Islet precursor cell (in vitro differentiated cells): ENCODE measurements at places on chromosomes 1 and 21.

DNA sequence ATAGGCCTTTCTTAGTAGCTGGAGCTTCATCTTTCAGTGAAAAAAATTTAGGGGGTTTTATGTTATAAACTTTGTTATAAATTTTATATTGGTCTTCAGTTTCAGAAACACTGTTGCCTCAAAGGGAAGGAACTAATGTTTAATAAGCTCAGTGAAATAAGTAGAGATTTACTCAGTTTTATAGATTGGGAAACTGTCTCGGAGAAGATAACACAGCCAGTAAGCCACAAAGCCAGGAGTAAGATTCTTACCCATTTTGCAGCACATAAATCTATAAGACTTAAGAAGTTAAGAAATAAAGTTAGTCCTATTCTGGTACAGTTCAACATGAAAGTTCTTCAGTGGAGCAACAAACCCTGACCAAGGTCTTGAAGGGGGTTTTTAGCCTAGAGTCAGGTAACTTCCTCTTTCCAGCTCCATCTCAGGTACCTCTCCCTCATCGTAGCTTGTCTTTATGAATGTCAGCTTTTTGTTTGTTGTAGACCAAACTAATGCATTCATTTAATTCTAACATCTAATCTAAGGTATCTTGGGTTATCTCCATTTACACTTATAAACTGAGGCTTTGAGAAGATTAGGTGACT, 3.3 kb downstream of the KPNA6 start:
- no peak for DNase-seq

DNA sequence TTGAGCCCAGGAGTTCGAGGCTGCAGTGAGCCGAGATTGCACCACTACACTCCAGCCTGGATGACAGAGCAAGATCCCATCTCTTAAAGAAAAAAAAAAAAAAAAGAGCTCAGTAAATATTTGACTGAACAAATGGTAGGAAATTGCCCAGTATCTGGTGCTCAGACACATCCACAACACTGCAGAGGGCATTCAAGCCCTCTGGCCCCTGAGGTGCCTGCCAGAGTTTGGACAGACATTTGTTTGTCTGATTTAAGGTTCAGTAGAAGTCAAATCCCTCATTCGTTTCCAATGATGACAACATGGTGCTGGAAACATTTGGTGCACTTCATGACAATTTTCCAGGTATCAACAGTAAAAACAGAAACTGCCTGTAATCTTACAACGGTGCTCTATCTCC, 86.6 kb downstream of the HLCS start:
- no peak for DNase-seq

- peak; percentile 94 for DNase-seq
Observed at GRCh38 chr1:32724678-32725614, 22.4 kb upstream of the SYNC start.

- DNase-seq, result peak; percentile 78
Observed at GRCh38 chr1:23403038-23403336, 21.6 kb downstream of the TCEA3 start.

- DNase-seq, result peak; percentile 40
Observed at GRCh38 chr1:53342735-53343470, 15.0 kb upstream of the LRP8 start.

DNA sequence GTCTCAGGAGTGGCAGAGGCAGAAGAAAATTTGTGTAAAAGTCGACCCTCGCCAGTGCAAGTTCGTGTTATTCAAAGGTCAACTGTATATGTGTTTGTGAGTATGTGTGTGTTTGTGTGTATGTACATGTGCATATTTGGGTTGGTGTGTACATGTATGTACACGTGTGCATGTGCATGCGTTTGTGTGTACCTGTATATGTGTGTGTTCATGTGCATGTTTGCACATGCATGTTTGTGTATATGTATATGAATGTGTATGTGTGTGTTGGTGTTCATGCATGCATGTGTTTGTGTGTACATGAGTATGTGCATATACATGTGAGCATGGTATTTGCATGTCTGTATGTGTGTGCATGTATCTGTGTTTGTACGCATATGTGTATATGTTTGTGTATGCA, 21.7 kb upstream of the TENT5C start:
- no peak for DNase-seq

- DNase-seq, result peak; percentile 66
Observed at GRCh38 chr1:223748405-223748772, 36.0 kb downstream of the CAPN2 start.

GRCh38 chr1:4506591-4506990, 147.8 kb upstream of the AJAP1 start:
- no peak for DNase-seq

DNA sequence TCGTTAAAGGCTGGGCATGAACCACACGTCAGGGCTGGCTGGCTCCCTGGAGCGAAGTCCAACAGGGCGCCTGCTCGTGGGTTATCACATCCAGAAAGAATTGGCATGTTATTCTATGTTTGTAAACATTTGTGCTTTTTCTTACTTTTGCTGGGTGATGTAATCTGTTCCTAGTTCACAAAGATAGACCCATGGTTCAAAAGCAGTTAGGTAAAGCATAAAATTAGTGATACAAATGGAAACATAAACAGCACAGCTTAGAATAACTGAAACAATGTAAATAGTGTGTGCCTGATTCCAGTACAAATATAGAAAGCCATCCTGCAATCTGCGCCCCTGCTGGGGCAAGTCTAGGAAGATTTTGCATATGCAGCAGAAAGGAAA, 184.0 kb upstream of the C1orf174 start:
- no peak for DNase-seq

DNA sequence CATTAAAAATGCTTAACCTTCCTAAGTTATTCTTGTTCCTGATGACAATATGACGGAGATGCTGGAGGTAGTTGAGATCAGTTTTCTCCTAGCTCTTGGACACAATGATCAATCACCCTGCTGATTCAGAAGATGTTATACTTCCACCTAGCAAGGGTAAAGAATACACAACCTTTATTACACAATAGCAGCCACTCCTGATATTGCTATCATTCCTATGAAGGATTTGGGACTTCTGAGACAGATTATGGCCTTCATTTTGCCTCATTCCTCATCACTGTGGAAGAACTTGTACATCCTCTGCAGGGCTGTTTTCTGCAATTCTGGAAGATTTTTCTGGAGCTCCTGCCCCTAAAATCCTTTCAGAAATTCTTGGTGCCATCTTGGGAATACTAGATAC, 47.8 kb downstream of the GIPC2 start:
- no peak for DNase-seq

DNA sequence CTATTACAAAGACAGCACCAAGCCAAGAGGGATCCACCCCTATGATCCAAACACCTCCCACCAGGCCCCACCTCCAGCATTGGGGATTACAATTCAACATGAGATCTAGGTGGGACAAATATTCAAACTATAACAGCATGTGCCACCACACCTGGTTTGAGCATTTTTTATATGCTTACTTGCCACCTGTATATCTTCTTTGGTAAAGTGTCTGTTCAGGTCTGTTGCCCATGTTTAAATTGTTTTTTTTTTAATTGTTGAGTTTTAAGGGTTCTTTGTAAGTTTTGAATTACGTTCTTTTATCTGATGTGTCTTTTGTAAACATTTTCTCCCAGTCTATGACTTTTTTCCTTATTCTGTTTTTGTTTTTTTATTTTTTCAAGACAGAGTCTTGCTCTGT, 83.4 kb downstream of the LRIG2 start:
- no peak for DNase-seq

DNA sequence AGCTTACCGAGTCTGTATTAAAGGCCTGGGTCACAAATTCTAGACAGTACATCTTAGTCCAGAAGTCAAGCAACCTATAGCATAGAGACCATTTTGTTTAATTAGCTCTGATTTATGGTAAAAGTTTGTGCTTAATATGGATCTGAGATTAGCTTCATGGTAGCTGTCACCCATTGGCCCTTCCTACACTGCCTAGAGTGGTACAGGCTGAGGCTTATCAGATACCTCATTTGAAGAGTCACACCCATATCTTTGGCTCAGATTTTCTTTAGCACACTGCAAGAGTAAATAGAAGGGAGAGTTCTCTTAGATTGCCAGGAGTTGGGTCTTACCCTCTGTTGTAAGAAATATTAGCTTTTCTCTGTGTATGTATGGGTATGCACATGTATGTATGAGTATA, 3.6 kb downstream of the AK4 start:
- DNase-seq, result no peak

DNA sequence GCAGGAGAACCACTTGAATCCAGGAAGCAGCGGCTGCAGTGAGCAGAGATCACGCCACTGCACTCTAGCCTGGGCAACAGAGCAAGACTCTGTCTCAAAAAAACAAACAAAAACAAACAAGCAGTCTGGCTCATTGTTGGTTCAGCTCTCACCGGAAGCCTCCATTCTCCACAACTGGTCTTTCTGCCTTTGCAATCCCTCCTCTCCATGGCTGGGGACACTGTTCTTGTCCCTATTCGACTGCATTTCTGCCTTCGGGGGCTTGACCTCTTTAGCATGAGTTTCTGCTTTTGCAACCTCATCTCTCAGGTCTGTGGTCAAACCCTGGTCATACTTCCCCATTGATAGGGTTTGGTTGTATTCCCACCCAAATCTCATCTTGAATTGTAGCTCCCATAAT, 216.3 kb upstream of the NR5A2 start:
- DNase-seq, result peak; percentile 59

DNA sequence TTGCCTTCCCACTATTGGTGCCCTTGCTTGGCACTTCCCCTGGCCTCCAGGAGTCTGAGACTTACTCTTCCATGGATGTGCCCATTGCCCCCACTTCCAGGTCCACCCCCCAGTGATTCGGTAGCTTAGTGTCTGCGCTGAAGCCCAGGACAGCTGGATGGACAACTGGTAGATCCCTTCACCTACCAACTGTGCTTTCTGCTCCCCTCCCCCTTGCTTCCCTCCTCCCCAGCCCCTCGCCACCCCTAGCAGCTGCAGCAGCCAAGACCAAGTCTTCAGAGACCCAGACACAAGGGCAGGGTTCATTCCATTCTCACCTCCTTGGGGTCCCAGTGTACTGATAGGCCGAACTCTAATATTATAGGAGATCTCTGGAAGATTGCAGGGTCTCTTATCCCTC, 6.9 kb downstream of the LMNA start:
- no peak for DNase-seq

DNA sequence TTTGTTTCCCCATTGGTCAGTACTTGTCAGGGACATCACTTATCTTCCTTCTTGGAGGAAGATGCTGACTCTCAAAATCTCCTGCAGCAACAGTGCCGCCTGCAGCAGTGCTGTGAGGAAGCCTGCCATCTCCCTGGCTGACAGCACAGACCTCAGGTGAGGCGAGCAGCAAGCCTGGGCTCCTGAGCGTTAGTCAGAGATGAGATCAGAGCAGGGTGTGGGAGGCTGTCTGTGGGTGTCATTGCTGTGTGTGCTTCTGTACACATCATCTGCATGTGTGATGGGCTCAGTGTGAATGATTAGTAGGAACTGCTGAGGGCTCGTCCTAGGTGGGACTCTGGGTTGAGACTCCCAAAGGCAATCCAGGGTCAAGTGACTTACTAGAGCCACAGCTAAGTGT, 6.1 kb downstream of the STRIP1 start:
- DNase-seq, result no peak

GRCh38 chr1:47424336-47424982, 8.4 kb downstream of the FOXE3 start:
- DNase-seq, result peak; percentile 80

- DNase-seq, result no peak
Observed at GRCh38 chr1:101158424-101158823, 78.4 kb upstream of the S1PR1 start.

- no peak for DNase-seq
Observed at GRCh38 chr1:48309564-48310082, 87.1 kb downstream of the SLC5A9 start.

GRCh38 chr1:70504821-70505193, 93.7 kb downstream of the CTH start:
- DNase-seq, result peak; percentile 84

DNA sequence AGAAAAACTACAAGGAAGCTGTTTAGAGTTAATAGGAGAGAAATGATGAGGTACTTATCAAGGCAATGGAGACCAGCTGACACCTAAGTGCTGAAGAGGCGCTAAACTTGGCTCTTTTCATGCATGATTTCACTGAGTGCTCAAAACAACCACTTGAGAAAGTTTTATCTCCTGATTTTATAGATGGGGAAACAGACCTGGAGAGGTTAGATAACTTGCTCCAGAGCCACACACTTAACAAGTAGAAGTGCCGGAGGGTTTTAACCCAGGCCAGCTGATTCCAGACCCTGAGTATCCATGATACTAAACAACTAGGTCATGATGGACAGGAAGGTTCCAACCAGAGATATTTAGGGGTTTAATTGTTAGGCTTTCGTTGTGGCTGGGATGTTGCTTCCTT, 25.9 kb downstream of the UBE2U start:
- peak; percentile 61 for DNase-seq
